AG04449 (cell line): ENCODE measurements at places on chromosomes 7 and 10.

GRCh38 chr7:76121044-76121443, 73.1 kb downstream of the MDH2 start:
- no peak for DNase-seq

DNA sequence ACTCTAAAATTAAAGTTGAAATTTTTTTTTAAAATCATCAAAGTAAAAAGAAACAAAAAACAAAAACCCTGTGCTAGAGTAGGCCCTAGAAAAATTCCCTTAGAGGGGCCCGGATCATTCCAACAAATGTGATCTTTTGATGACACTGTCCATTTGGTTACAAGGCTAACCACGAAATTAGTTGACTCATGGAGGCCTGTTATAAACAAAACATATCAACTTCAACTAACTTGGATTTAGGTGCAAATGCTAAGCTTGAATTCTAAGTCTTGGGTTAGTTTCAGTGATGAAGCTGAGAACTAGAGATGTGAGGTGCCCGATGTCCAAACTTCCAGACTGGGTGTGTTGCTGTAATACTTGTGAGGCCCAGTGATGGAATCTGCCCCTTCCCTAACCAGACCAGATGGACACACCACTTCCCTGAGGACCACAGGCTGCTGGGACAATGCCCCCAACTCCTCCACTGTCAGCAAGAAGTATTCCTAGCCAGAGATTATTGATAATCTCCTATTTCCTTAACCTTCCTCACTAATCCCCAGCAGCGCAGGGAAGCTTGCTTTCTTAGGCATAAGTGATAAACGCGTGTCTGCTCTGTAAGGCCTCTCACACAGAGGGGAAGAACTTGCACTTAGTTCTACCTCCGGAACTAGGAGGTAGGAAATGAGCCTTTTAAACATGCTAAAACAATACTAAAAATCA, 108.7 kb downstream of the RAPGEF5 start:
- no peak for DNase-seq

DNA sequence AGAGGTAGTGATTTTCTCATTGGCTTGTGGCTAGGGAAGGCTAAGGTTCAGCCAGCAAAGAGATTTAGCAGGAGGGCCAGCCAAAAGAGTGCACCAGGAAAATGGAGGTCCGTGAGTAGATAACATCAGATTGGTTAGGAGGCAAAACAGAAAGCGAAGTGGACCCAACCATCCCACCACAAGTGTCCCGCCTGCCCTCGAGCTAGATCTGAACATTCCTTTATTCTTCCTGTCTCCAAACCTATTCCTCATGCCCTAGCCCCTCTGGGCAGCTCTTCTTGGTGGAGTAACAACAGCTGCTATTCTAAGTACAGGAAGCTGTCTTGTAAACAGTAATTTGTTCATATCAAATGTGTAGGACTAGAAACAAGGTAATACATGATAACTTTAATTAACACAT, 85.7 kb upstream of the BET1 start:
- DNase-seq = no peak

GRCh38 chr7:124720195-124720594, 45.4 kb downstream of the GPR37 start:
- DNase-seq = no peak

GRCh38 chr10:70475661-70476060, 2.9 kb upstream of the PALD1 start:
- DNase-seq = no peak

- DNase-seq = no peak
Observed at GRCh38 chr7:24406053-24406788, 122.2 kb downstream of the NPY start.

GRCh38 chr7:46071601-46072000, 150.5 kb upstream of the IGFBP3 start:
- no peak for DNase-seq

DNA sequence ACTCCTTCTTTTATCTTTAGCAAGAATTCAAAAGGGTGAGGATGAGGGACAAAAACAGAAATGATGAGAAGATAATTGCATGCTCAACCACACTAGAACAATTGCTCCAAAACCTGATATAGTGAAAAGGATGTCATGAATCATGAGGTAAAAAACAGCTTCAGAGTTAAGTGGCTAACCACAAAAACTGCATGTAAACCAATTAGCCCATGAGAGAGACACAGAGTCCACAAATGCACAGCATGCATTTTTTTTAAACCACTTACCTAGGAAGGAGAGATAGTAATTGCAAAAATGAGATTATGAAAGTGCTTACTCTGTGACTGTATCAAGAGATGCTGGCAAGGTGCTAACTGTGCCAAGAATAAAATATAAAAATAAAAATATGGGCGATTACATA, 132.9 kb downstream of the MBL2 start:
- DNase-seq = no peak

GRCh38 chr10:112202561-112203241, 19.1 kb upstream of the GPAM start:
- no peak for DNase-seq

DNA sequence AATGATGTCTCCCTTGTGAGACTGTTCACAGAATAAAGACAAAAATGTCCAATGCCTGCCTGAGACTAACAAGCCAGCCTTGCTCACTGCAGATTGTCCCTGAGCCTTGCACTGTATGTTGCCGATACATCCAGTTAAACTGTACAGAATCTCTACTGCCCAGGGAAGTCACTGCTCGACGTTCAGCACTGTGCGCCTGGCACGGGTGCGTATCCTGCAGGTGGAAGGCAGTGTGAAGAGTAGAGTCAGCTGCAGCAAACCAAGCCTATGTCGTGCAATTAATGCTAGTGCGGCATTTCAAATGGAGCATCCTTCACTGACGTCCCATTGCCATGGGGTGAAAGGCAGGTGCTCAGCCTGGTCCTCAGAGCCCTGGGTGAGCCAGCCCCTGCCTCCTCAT, 132.9 kb downstream of the TNS3 start:
- DNase-seq = no peak

GRCh38 chr10:5587151-5588079, 62.7 kb downstream of the CALML3 start:
- no peak for DNase-seq

DNA sequence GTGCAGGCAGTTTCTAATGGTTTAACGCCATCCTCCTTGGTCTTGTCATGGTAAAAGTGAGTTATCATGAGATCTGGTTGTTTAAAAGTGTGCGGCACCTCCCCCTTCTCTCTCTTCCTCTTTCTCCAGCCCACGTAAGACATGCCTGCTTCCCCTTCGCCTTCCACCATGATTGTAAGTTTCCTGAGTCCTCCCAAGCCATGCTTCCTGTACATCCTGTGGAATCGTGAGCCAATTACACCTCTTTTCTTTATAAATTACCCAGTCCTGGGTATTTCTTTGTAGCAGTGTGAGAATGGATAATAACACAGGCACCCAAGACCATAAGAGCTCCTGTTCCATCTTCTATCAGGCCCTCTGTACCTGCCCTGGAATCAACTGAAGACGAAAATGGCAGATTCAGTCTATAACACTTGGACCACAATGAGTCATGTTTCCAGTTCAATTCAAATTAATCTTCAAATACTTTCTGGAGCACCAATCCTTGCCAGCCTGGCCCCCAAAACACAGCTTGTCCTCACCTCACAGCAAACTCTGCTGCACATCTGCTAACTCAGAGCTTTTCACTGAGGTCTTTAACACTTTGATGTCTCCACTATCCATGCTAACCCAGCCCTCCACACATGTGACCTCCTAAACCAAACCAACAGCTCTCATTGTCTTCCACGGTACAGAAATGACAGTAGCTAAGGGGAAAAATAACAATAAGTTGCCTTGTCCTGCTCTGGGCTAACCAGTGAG, 73.2 kb downstream of the SFMBT2 start:
- DNase-seq = no peak

DNA sequence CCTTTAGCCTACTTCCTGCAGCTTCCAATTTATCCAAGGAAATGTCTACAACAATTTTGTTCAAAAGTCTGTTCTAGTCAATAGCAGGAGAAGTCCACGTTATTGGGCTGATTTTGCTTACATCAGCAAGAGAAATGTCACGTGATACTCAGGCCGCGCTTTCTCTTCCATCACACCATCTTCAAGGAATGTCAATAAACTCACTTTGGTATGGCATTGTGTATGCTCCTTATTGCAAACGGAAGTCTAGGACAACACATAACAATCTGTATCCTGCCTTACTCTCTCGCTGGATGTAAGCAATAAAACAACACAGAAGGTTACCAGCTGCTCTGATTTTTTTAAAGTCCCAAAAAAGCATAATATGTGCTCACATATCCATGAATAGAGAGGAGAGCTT, 17.1 kb upstream of the STK17A start:
- DNase-seq = no peak

- DNase-seq = no peak
Observed at GRCh38 chr7:75987805-75988567, 6.4 kb downstream of the TMEM120A start.

GRCh38 chr7:50699143-50699542, 83.6 kb downstream of the GRB10 start:
- DNase-seq = no peak
